Activated CD8-positive, alpha-beta T cell treated with anti-CD3 and anti-CD28 coated beads for 36 hours (primary cell): ENCODE measurements at places on chromosomes 6 and 20.

- peaks cover 62% of the 10 kb centered on the region for H3K4me1 ChIP-seq
- no peak overlapping the region for H3K4me3 ChIP-seq
These were observed 6.4 kb downstream of the ATXN1 start for GRCh38 chr6:16754876-16755275.

- DNase-seq, result no peak
- H3K4me3 ChIP-seq, result no peak overlapping the region
- no peak overlapping the region for H3K27ac ChIP-seq
- no peaks in the 10 kb centered on the region for H3K4me1 ChIP-seq
- no peaks in the 10 kb centered on the region for H3K36me3 ChIP-seq
These were observed 116.0 kb upstream of the VGLL2 start for GRCh38 chr6:117149324-117149723.

- peaks cover 58% of the 10 kb centered on the region for H3K4me1 ChIP-seq
- peak overlapping the region; percentile 85 for H3K27ac ChIP-seq
- peak overlapping the region; percentile 46 for H3K4me3 ChIP-seq
- peaks cover 8% of the 10 kb centered on the region for H3K36me3 ChIP-seq
These were observed 210.8 kb downstream of the ARHGAP18 start for GRCh38 chr6:129498950-129499842.

DNA sequence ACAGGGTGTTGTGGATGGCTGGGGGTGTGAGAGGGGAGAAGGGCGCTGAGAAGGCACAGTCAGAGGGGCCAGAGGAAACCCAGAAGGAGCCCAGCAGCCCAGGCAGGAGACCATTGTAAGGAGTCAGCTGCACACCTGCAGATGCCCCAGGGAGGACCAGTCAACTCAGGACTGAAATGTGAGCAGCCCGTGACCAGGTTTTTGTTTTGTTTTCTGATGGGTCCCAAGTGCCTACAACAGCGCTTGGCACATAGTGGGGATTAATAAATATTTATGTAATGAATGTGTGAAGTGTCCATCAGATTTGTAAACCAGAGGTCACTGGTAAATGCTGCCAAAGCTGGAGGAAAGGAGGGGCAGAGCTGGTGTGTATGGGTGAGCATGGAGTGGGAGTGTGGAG lies 30.2 kb downstream of the TRAM2 start:
- no peak overlapping the region for H3K27ac ChIP-seq
- H3K27me3 ChIP-seq, result no peaks in the 10 kb centered on the region
- no peaks in the 10 kb centered on the region for H3K36me3 ChIP-seq
- DNase-seq, result no peak
- no peak overlapping the region for H3K4me3 ChIP-seq

- DNase-seq, result no peak
- H3K4me1 ChIP-seq, result peaks cover 28% of the 10 kb centered on the region
- peaks cover 27% of the 10 kb centered on the region for H3K36me3 ChIP-seq
These were observed 53.8 kb downstream of the PHF3 start for GRCh38 chr6:63689421-63689820.

- no peak for DNase-seq
- peaks cover 2% of the 10 kb centered on the region for H3K36me3 ChIP-seq
- H3K27ac ChIP-seq, result no peak overlapping the region
- H3K27me3 ChIP-seq, result peaks cover 12% of the 10 kb centered on the region
These were observed 12.2 kb downstream of the RAET1G start for GRCh38 chr6:149910721-149911151.

DNA sequence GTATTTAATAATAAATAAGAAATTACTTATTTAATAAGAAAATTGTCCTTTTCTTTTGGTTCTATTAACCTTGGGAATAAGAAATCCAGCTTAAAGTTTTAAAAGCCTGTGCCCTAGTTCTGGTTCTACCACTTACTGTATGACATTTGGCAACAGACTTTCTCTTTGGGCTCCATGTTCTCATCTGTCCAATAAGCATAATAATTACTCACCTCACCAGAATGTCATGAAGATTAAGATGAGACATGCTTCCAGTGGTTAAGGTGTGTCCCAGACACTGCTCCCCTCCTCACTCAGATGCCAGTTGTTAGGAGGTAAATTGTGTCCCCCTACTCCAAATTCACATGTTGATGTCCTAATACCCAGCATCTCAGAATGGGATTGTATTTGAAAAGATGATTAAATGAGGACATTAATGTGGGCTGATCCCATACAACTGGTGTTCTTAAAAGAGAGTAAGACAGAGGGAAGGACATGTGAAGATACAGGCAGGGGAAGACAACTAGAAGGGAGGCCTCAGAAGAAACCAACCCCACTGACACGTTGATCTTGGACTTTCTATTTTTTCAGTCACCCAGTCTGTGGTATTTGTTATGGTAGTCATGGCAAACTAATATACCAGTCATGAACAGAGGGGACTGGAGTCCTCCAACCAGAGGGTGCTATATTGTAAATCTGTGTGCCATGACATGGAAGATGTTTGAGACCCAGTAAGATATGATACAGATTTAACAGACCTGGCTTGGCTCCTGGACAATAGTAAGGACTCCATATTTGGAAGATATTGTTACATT lies 6.4 kb upstream of the MICAL1 start:
- peak overlapping the region; percentile 62 for H3K27ac ChIP-seq
- H3K4me3 ChIP-seq, result no peak overlapping the region
- peaks cover 73% of the 10 kb centered on the region for H3K4me1 ChIP-seq
- peaks cover 56% of the 10 kb centered on the region for H3K36me3 ChIP-seq

DNA sequence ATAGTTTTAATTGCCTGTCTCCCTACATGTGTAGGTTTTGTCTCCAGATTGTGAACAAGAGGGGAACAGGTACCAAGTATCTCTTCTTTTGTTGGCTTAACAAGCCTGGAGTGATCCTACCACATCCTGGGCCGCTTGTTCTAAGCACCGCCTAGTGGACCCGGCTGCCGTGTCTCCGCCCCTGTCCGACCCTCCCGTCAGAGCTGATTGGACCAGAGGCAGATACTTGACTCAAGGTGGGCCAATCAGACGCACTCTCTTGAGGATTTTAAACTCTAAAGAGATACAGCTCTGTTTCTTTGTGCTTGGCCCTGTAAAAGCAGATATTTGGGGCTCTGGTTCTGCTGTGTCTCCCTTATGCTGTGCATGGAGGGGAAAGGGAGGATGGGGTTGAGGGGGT lies 68.2 kb downstream of the PRDM1 start:
- no peak for DNase-seq
- peaks cover 2% of the 10 kb centered on the region for H3K27me3 ChIP-seq
- H3K36me3 ChIP-seq, result peaks cover 3% of the 10 kb centered on the region

- H3K4me1 ChIP-seq, result no peaks in the 10 kb centered on the region
- H3K4me3 ChIP-seq, result no peak overlapping the region
- no peaks in the 10 kb centered on the region for H3K36me3 ChIP-seq
- H3K27me3 ChIP-seq, result peaks cover 4% of the 10 kb centered on the region
- no peak for DNase-seq
These were observed 343.4 kb downstream of the TBC1D32 start for GRCh38 chr6:120990866-120991265.

GRCh38 chr6:13355999-13356785 lies 27.9 kb upstream of the TBC1D7 start:
- H3K27me3 ChIP-seq, result no peaks in the 10 kb centered on the region
- peak overlapping the region; percentile 68 for H3K4me3 ChIP-seq
- peak; percentile 57 for DNase-seq
- H3K36me3 ChIP-seq, result no peaks in the 10 kb centered on the region
- peaks cover 46% of the 10 kb centered on the region for H3K4me1 ChIP-seq

- no peaks in the 10 kb centered on the region for H3K36me3 ChIP-seq
- peak overlapping the region; percentile 79 for H3K4me3 ChIP-seq
- H3K4me1 ChIP-seq, result peaks cover 26% of the 10 kb centered on the region
- peak; percentile 89 for DNase-seq
- H3K27me3 ChIP-seq, result peaks cover 27% of the 10 kb centered on the region
These were observed 16.4 kb downstream of the ZNF311 start for GRCh38 chr6:28988536-28989311.

DNA sequence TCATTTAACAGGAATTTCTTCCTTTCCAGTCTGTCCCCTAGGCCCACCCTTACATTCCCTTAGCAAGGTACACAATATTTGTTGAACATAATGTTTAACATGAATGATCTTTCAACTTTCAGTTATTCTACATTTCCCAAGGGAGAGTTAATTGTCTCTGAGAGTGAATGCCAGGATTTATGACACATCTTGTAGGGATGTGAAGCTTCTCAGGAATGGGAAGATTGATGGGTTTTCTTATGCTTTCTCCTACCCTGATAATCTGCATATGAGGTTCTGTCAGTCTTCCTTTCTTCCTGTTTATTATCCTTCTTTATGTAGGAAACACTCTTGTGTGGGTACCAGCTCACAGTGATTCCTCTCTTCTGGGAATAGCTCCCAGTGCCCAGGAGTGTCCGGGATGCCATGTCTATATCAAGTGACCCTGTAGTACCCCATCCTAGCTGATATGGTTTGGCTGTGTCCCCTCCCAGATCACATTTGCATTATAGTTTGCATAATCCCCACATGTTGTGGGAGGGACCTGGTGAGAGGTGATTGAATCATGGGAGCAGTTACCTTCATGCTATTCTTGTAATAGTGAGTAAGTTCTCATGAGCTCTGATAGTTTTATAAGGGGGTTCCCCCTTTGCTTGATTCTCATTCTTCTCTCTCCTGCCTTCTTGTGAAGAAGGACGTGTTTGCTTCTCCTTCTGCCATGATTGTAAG lies 7.1 kb upstream of the FYN start:
- no peak overlapping the region for H3K27ac ChIP-seq
- H3K4me1 ChIP-seq, result no peaks in the 10 kb centered on the region
- peaks cover 5% of the 10 kb centered on the region for H3K36me3 ChIP-seq
- DNase-seq, result no peak
- no peak overlapping the region for H3K4me3 ChIP-seq

GRCh38 chr20:13017883-13018535 lies 9.2 kb downstream of the SPTLC3 start:
- DNase-seq, result no peak
- no peaks in the 10 kb centered on the region for H3K4me1 ChIP-seq
- no peak overlapping the region for H3K27ac ChIP-seq
- no peaks in the 10 kb centered on the region for H3K36me3 ChIP-seq
